ENCODE measurements at places on chromosomes 4 and X.

GRCh38 chrX:134502686-134503085 is 42.7 kb downstream of the HPRT1 start:
- H3K27me3 ChIP-seq: no peaks in the 10 kb centered on the region
- H3K4me1 ChIP-seq: no peaks in the 10 kb centered on the region
- peaks cover 2% of the 10 kb centered on the region for H3K36me3 ChIP-seq

DNA sequence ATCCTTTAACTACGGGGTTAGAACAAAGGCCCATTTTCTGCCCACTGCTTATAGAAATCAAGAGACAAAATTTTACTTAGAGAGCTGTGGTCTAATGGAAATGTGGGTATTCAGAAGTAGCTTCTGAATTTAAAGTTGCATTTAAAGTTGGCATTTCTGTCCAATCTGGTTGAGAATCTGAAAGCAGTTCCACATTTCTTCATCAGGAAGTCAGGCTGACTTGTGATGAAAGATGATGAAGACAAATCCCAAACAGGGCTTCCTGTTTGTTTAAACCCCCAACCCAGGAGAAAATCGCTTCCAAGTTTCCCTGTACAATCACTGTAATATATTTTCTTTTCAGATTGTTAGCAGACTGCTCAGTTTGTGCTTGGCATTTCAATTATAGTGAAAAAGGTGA is 345.3 kb downstream of the SPRY1 start:
- DNase-seq: no peak
- no peak overlapping the region for H3K4me3 ChIP-seq
- no peaks in the 10 kb centered on the region for H3K36me3 ChIP-seq
- no peak overlapping the region for H3K27ac ChIP-seq
- H3K4me1 ChIP-seq: no peaks in the 10 kb centered on the region

DNA sequence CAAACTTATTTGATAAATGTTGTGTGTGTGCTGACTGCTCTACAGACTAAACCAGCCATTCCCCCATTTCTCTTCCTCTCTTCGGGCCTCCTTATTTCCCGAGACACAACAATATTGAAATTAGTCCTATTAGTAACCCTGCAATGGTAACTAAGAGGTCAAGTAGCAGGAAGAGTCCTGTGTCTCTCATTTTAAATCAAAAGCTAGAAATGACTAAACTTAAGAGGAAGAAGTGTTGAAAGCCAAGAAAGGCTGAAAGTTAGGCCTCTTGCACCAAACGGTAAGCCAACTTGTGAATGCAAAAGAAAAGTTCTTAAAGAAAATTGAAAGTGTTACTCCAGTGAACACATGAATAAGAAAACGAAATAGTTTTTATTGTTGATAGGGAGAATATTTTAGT is 357.8 kb upstream of the SLC7A11 start:
- no peak for DNase-seq
- H3K4me1 ChIP-seq: no peaks in the 10 kb centered on the region
- H3K27ac ChIP-seq: no peak overlapping the region

DNA sequence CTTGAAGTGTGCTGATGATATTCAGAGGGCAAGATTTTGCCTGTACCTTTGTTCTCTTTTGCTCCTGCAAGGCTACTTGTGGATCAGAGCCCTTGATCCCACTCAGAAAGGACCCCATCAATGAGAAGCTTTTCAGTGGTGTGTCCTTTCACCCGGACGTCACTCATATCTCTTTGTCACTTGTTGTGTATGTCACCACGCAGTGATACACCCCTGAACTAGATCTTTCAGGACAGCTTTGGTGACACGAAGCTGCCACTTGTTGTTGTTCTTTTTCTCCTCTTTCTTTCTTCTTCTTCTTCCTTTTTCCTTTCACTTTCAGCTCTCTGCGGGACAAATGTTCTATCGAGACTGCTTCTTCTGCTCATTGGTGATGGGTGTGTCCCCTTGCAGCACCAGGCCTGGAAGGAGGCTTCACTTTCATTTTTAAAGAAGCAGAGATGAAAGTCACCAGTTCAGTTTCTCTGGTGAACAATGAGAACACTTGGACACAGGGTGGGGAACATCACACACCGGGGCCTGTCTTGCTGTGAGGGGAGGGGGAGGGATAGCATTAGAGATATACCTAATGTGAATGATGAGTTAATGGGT is 83.6 kb downstream of the NBDY start:
- no peaks in the 10 kb centered on the region for H3K27me3 ChIP-seq
- H3K4me3 ChIP-seq: peak overlapping the region; percentile 37
- H3K36me3 ChIP-seq: no peaks in the 10 kb centered on the region
- peak; percentile 66 for DNase-seq
- H3K27ac ChIP-seq: peak overlapping the region; percentile 72

- DNase-seq: no peak
- H3K4me1 ChIP-seq: peaks cover 14% of the 10 kb centered on the region
These were observed 66.1 kb upstream of the HGFAC start for GRCh38 chr4:3375688-3376087.

- peak; percentile 18 for DNase-seq
- no peaks in the 10 kb centered on the region for H3K4me1 ChIP-seq
- H3K36me3 ChIP-seq: no peaks in the 10 kb centered on the region
- H3K27ac ChIP-seq: peak within 1 kb of the TSS; percentile 62
- peak within 1 kb of the TSS; percentile 34 for H3K4me3 ChIP-seq
These were observed at the start of gene SLC25A43 for GRCh38 chrX:119398974-119399771. SLC25A43 (plus strand) TSS chrX:119399336; CDS start chrX:119399404, 68 bp downstream.

- no peaks in the 10 kb centered on the region for H3K36me3 ChIP-seq
- no peak overlapping the region for H3K27ac ChIP-seq
- no peak overlapping the region for H3K4me3 ChIP-seq
- no peaks in the 10 kb centered on the region for H3K4me1 ChIP-seq
- no peaks in the 10 kb centered on the region for H3K27me3 ChIP-seq
These were observed 119.6 kb downstream of the PAPSS1 start for GRCh38 chr4:107600436-107600835.
